Activated gamma-delta T cell treated with anti-CD3 and anti-CD28 coated beads, Interleukin-2, amount 50 U/mL, for 16 hours (primary cell): ENCODE measurements at places on chromosomes 4 and X.

GRCh38 chrX:71216485-71216884 is 6.5 kb upstream of the GJB1 start:
- no peak for DNase-seq

DNA sequence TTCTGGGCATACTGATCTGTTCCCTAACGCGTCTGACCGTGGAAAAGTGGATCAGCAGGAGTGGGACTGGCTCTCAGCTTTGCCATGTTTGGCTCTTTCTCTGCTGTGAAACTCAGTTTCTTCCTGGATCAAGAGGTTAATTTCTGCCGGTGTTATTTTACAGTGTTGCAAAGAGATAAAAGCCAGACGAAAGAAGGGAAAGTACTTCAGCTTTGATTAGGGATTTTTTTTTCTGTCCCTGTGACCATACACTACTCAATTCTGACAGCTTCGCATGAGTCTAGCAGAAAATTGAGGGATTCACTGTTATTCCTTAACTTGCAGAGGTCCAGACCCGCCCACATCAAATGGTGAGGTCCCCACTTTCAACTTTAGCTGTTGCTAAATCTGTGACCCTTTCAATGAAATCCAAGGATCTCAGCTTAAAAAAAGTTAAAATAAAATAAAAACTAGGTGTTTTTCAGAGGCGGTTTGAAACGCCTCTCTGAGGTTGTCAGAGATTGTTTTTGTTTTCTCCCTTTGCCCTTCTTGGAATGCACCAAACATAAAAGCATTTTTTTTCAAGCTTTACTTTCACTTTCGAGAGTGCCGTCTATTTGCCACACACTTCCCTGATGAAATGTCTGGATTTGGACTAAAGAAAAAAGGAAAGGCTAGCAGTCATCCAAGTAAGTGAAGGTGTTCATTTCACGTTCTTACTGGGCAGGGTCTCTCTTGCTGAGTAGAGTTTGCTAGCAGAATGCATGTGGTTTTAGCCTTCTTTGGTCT is at the start of gene TLR3:
TLR3 (plus strand) TSS at position 576 of the 768 bp plus-strand sequence. CDS start 7,464 bp downstream, outside the sequence.
- DNase-seq, result no peak

- DNase-seq, result no peak
These were observed 124.7 kb downstream of the GPAT3 start for GRCh38 chr4:83660578-83660977.

DNA sequence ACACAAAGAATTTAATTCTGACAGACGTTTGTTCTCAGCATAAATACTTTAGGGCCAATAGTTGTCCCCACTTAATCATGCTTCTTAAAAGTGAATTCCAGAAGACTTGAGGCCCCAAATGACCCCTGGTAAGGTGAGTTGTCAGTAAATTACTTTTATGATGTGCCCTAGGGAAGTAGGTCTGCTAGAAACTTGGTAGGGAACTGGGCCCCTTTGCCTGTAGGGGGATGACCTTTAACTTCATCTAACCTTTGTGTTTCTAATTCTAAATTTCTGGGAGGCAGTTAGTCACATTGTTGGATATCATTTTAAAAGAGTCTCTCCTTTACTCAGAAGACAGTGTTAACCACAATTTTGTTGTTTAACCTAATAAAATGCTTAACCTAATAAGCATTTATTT is 28.8 kb downstream of the HHIP start:
- no peak for DNase-seq

DNA sequence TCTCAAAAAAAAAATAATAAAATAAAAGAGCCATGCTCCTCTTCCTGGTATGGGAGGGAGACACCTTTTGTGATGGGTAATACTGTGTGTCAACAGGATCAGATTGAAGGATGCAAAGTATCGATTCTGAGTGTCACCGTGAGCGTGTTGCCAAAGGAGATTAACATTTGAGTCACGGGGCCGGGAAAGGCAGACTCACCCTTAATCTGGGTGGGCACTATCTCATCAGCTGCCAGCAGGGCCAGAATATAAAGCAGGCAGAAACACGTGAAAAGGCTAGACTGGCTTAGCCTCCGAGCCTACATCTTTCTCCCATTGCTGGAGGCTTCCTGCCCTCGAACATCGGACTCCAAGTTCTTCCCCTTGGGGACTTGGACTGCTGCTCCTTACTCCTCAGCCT is 95.4 kb downstream of the SHOX start:
- no peak for DNase-seq

GRCh38 chr4:67743194-67743593 is 11.0 kb downstream of the GNRHR start:
- no peak for DNase-seq

DNA sequence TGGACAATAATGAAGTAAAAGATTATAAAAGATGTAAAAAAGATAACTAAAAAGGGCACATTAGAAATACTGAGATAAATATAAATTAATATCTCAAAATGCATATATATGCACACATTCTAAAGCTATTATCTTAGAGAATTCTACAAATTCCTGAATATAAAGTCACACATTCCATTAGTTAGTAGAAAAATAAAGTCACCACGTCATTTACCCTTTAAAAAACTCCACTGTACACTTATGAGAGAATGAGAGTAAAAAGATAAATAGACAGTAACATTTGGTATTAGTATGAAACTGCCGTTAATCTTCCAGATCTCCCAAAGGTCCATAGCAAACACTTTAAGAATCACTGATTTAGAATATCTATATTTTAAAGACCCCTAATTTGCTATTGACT is 67.2 kb upstream of the IL15 start:
- no peak for DNase-seq
